ENCODE measurements at places on chromosomes 4 and X. TPM values are rescaled to one million over a fixed set of nuclear protein-coding genes. Genes with fewer than 3 reads are reported as not detected.
A peak's percentile ranks its signal among the peaks of the same experiment; 100 is the strongest.

The XAGE1B gene
- polyA plus RNA-seq = not detected

- H3K27me3 ChIP-seq = no peaks in the 10 kb centered on the region
- no peak overlapping the region for H3K27ac ChIP-seq
- DNase-seq = no peak
- H3K36me3 ChIP-seq = peaks cover 4% of the 10 kb centered on the region
- peaks cover 3% of the 10 kb centered on the region for H3K4me1 ChIP-seq
- H3K4me3 ChIP-seq = no peak overlapping the region
These were observed 12.5 kb downstream of the MOB1B start for GRCh38 chr4:70914631-70915030.

The RBM46 gene
- polyA plus RNA-seq = 0.03 TPM

The LANCL3 gene
- 0.53 TPM for polyA plus RNA-seq

The CT45A3 gene
- polyA plus RNA-seq = not detected

DNA sequence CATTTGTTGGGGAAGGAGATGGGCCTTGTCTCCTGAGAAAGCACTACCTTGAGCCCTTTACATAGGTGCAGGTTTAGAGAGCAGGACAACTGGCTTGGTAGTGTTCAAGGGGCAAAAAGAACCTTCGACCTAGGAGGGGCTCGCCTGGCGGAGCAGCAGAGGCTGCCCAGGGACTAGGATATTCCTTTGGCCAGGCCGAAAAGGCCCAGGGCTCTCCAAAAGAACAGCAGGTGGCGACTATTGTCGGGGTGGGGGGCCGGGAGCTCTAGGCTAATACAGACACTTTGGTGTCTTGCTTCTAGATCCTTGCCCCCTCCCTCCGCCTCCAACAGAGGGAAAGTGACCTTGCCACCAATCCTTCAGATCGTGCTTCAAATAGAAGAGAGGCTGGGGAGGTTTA is 7.1 kb upstream of the POU3F4 start:
- H3K4me3 ChIP-seq = no peak overlapping the region
- peaks cover 39% of the 10 kb centered on the region for H3K27me3 ChIP-seq
- no peak for DNase-seq
- no peak overlapping the region for H3K27ac ChIP-seq

GRCh38 chr4:98570151-98570797 is 88.1 kb downstream of the TSPAN5 start:
- H3K4me1 ChIP-seq = peaks cover 27% of the 10 kb centered on the region
- H3K4me3 ChIP-seq = no peak overlapping the region
- no peak for DNase-seq
- H3K27me3 ChIP-seq = no peaks in the 10 kb centered on the region

- no peak overlapping the region for H3K4me3 ChIP-seq
- no peak overlapping the region for H3K27ac ChIP-seq
- peaks cover 5% of the 10 kb centered on the region for H3K27me3 ChIP-seq
- H3K36me3 ChIP-seq = no peaks in the 10 kb centered on the region
- H3K4me1 ChIP-seq = no peaks in the 10 kb centered on the region
These were observed 39.9 kb upstream of the GLRA2 start for GRCh38 chrX:14489437-14489836.

DNA sequence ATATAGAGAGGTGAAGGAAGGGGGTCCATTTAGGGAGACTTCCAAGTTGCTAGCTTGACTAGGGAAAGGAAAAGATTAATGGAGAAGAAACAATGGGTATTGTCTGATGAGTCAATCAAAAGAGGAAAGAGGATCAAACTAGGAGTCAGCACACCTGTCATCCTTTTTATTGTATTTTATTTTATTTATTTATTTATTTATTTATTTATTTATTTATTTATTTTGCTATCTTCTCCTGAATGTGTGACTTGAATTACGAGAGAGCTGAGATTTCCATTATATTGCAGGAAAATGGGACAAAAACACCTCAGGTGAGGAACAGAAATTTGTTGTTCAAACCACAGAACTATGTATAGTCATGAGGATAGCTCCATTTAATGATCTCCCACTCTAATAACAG is 58.9 kb downstream of the NUDT11 start:
- no peak for DNase-seq
- H3K27ac ChIP-seq = no peak overlapping the region
- no peak overlapping the region for H3K4me3 ChIP-seq
- H3K4me1 ChIP-seq = no peaks in the 10 kb centered on the region
- peaks cover 10% of the 10 kb centered on the region for H3K27me3 ChIP-seq

GRCh38 chr4:151921811-151922210 is 161.0 kb upstream of the GATB start:
- DNase-seq = no peak
- H3K27ac ChIP-seq = no peak overlapping the region
- no peaks in the 10 kb centered on the region for H3K36me3 ChIP-seq

DNA sequence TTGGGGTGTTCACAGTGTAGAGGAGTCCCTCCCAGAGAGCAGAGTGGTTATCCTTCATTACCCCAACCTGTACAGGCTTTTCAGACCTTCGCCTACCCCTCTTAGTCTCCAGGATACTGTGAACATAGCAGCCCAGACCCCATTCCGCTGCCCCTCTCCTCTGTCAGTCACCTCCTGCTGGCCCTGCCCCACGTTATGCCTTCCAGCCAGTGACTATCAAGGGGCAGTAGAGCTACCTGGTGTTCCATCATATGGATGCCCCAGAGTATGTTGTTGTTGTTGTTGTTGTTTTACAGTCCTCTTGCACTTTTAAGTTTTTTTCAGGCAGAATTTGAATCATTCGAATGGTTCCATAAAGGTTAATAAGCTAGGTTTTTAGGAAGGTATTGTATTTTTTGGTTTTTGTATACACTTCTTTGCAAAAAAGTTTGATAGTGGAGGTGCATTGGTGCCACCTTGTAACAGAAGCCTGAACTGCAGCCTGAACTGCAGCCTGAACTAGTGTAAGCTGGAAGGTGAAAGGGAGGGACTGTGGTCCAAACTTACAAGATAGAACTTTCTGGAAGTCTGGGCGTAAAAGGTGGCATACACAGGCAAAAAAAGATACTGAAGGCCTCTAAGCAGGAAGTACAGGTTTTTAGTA is 101.4 kb upstream of the RAB40AL start:
- H3K27ac ChIP-seq = no peak overlapping the region
- H3K27me3 ChIP-seq = peaks cover 9% of the 10 kb centered on the region
- no peak overlapping the region for H3K4me3 ChIP-seq
- H3K4me1 ChIP-seq = no peaks in the 10 kb centered on the region
- peaks cover 2% of the 10 kb centered on the region for H3K36me3 ChIP-seq

DNA sequence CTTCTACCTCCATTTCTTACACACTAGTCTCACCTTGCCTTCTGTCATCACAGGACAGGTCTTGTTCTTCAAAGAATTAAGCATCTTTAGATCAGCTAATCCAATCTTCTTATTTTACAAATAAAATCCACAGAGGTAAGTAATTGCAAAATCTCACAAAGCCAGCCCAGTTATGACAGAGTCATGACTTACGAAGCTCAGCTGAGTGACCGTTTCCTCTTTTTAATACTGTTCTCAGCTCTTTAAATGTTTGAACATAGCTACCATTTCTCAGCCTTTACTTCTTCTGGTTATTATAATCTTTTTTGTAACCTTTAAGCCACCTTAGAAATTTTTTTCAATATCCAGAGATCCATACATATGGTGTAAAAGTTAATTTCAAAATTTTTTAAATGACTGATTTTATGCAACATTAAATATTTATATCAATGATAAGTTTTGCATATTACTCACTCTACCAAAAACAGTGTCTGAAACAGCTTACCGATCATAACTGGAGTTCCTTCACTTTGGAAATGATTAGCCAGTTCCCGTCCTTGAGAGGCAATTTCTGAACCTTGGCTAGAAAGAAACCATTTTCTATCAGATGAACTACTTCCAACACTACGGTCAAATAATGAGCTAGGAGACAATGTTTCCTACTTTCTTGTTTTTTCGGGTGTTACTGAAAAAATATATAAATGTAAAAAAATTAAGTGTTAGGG is 8.8 kb downstream of the ANKRD37 start:
- H3K4me3 ChIP-seq = no peak overlapping the region
- H3K36me3 ChIP-seq = peaks cover 49% of the 10 kb centered on the region
- DNase-seq = peak; percentile 35
- H3K27me3 ChIP-seq = no peaks in the 10 kb centered on the region

DNA sequence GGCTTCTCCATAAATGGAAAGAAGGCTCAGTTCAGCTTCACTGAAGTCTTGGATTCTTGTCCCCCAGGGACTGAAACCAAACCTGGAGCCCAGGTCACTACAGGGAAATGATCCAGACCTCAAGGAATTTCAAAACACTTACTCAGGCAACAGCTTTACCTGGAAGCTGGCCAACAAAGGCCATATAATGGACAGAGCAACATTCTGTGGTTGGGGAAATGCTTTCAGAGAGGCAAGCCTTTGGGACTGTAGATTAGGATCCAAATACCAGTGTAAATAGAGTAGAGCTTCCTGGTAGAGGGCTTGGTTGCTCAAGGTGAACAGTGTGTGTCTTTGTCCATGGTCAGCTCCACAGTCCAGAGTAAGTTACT is 57.0 kb upstream of the PROM1 start:
- no peaks in the 10 kb centered on the region for H3K27me3 ChIP-seq
- DNase-seq = peak; percentile 46
- no peak overlapping the region for H3K4me3 ChIP-seq
- no peaks in the 10 kb centered on the region for H3K36me3 ChIP-seq
- no peak overlapping the region for H3K27ac ChIP-seq

GRCh38 chr4:27176400-27176799 is 315.8 kb downstream of the STIM2 start:
- peak; percentile 70 for DNase-seq
- H3K36me3 ChIP-seq = no peaks in the 10 kb centered on the region
- no peak overlapping the region for H3K4me3 ChIP-seq
- H3K4me1 ChIP-seq = no peaks in the 10 kb centered on the region

GRCh38 chrX:139850968-139851367 is 81.9 kb downstream of the ATP11C start:
- no peak overlapping the region for H3K27ac ChIP-seq
- no peaks in the 10 kb centered on the region for H3K27me3 ChIP-seq
- H3K36me3 ChIP-seq = no peaks in the 10 kb centered on the region
- no peak for DNase-seq

The FRAS1 gene
- 7.4 TPM for polyA plus RNA-seq

All from muscle of leg (tissue), 16 donors.